ENCODE measurements at places on chromosomes 4 and X.

- DNase-seq: no peak
Observed at GRCh38 chr4:151962138-151962823, 201.5 kb upstream of the GATB start.

- DNase-seq: no peak
Observed at GRCh38 chrX:2897311-2897689, 31.8 kb downstream of the ARSD start.

GRCh38 chr4:41784191-41784979, 35.9 kb upstream of the PHOX2B start:
- DNase-seq: no peak

- DNase-seq: no peak
Observed at GRCh38 chr4:179124957-179125356, 1682.7 kb upstream of the AGA start.

- DNase-seq: peak; percentile 27
Observed at GRCh38 chr4:176270669-176271068, 1.6 kb upstream of the ASB5 start.

GRCh38 chr4:165982934-165983333, 109.9 kb downstream of the TLL1 start:
- no peak for DNase-seq

DNA sequence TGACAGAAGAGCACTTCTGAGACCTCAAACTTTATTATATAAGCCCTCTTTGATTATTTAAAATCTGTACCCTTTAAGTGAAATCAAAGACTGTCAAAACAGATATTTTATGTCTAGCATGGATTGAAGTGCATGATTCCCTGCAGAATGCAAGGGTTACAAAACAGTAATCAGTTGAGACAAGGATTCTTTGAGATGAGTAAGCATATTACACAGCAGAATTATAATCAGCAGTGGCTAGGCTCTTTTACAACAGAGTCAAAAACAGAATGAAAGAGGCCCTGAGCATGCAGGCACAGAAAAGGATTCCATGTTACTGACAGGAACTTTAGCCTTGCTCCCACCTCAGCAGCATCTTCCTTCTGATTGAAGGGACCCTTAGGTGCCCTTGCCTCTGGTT, 487.9 kb upstream of the GALNT7 start:
- DNase-seq: no peak

DNA sequence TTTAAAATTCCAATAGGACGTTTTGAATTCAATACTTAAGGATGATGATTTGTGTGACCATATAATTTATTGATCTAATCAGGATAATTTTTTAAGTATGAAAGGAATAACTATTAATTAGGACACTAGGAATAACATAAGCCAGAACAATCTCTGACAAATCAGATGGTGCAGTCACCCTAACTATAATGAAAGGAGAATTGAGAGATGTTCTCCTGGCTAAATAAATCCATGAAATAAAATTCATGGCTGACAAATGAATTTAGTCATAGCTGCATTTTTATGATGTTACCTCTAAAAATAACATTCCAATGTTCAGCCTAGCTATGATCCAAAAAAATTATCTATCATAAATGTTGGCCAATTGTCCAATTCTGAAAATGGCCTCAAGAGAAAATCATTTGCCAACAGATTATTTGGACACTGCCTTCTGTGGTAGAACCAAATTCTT, 190.6 kb upstream of the NEIL3 start:
- no peak for DNase-seq

Data from iPS-NIHi11 (cell line).